ENCODE measurements at places on chromosomes 4 and X.

DNA sequence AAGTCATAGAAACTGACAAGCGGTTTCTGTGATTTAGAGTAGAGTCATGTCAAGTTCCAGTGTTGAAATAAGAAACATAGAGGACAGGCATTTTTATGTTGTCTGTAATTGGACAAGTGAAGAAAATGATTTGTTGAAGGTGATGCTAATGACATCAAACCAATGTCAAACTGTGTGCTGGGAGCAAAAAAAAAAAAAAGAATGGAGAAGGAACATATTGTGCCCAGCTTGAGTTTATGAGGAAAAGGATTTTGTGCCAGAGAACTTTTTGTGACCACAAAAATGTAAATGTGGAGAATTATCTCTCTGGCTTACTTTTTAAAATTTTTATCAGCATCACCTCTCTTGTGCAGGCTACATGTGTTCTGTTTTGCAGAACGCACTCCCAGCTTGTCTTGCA lies 495.7 kb downstream of the RAPGEF2 start:
- DNase-seq, result no peak

DNA sequence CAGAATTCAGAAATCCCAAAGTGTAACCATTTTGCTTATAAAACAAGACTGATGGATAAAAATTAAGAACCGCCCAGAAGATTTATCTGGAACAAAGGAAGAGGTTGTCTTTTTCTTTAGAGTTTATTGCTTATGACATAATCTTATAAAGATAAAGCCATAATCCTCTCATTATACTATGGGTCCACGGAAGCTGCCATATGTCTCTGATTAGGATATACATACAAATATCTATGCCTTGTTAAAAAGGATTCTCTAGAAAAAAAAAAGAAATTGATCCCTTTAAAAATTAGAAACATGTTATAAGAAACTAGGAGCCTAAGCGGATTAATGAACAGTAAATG lies 70.5 kb downstream of the RELL1 start:
- no peak for DNase-seq

- DNase-seq, result no peak
Measured at GRCh38 chr4:142095886-142096605, 459.7 kb downstream of the IL15 start.

DNA sequence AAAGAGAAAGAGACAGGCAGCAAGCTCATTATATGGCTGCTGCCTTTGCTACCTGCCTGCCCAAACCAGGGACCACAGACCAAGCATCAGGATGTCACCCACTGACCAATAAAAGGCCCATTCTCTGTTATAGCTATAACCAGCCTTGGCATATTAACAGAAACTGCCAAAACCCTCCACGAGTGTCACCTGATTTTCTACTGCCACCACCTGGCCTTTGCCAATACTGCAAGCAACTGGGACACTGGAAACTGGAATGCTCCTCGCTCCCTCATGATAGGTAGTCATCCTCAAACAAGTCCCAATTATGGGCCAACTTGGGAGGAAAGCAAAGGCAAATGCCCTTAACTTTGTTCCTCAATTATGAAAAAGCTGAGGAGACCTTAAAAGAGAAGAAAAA lies 76.0 kb downstream of the SPIN4 start:
- no peak for DNase-seq

DNA sequence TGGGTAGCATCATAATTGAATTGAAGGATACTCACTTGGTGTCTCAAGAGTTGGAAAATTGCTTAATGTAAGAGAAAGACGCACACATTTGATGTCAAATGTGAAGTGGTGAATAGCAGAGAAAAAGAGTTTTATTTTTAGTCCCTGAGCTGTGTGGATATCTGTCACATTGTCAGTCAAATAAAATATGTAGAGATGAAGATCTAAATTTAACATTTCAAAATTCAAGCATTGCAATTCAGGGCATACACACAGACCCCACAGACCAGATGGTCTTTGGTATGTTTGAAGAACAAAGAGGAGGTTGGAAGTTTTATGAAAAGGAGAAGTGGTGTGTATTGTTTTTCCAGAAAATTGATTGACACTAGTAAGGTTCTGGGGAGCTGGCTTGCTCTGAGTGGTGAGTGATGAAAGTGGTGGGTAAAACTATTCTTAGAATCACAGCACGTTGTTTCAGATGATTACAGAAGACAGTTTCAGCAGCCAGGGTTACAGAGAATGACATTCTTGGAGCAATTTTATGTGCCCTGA lies 44.9 kb upstream of the BBS12 start:
- no peak for DNase-seq

- no peak for DNase-seq
Measured at GRCh38 chr4:61528595-61528994, 328.5 kb downstream of the ADGRL3 start.

DNA sequence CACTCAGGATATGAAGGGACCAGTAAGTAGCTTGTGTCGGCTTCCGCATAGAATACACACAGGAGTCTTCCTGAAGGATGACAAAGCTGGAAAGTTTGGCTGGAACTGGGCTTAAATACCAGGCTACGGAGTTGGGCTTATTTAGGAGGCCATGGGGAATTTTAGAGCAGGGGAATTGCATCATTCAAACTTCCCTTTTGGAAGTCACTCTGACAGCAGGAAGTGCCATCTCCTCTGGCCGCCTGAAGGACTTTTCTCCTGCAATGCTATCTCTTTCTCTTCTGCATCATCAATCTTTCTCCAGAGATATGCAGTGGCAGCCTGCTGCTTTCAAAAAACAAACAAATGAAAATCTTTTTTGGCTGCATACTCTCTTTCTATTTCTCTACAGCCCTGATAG lies 48.4 kb upstream of the PAK3 start:
- no peak for DNase-seq
